Right cardiac atrium (tissue), 5 donors: ENCODE measurements at places on chromosomes 13 and 19. TPM values are rescaled to one million over a fixed set of nuclear protein-coding genes. Genes with fewer than 3 reads are reported as not detected.

DNA sequence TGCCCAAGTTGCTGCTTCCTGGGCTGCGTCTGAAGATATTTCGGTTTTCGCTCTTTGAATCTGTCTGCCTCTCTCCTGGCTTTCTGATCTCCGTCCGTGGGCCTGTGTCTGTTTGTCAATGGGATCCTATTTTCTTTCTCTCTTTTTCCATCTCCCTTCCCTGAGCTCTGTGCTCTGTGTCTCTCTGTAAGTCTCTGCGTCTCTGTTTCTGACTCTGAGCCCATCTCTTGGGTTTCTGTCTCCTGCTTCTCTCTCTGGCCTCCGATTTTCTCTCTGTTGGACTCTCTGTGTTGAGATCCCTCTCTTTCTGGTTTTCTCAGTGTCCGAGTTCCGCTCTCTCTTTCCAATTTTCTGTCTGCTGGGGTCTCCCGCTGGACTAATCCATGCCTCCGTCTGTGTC lies 1.7 kb downstream of the PRKCG start:
- DNase-seq = no peak

GRCh38 chr13:99982731-99983498 lies 1.3 kb downstream of the ZIC2 start:
- no peak for DNase-seq

- no peak for DNase-seq
These were observed 726 bp upstream of the UFM1 start for GRCh38 chr13:38348861-38349389.

- DNase-seq = no peak
These were observed 38.9 kb downstream of the RASL11A start for GRCh38 chr13:27309401-27309958.

DNA sequence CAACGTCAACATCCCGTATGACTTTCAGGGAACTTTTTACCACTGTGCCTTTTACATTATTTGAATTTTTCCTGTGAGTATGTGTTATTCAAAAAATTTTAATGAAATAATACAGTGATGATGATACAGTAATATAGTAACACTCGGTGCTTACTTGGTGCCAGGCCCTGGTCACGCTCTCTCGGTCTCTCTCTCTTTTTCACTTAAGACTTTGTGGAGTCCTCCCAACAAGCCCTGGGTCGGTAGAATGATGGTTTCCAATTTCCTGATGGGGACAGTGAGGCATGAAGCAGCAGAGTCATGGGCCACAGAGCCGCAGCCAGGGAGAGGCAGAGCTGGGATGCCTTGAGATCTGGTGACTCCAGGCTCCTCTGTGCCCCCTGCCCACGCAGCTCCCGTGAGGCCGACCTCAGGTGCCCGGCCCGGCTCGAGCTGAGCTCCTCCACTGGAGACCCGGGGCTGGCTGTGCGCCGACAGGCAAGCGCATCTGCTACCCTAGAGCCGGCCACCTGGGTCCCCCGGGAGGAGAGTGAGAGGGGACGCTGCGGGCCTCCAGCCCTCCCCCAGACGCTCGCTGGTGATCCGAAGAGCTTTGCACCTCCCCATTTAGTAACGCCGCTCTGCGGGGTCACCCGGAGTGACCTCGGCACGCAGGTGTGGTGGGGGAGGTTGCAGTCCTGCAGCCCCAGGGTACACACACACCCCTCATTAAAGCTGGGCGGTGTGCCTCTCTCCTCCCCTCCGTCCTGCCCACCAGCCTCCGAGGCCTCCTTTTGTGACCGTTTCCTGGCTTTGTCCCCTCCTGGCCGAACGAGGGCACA lies 4.4 kb upstream of the SBK3 start:
- DNase-seq = no peak

DNA sequence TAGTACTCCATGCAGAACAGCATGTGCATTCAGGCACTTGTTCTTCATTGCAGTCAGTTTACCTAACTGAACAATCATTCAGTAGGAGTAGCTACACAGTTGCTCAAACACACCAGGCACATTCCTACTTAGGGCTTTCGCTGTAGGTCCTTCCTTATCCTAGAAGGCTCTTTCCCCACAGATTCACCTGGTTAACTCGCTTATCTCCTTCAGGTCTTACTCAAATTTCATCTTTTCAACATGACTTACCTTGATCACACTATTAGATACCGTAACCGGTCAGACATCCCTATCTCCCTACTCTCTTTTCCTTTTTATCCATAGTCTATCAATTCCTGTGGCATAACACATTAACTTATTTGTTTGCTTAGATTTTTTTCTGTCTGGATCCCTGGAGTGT lies 14.6 kb downstream of the EDNRB start:
- no peak for DNase-seq

The SCGB2B2 gene
- 0.59 TPM for total RNA-seq

The LNX2 gene
- 10.4 TPM for total RNA-seq

The IL17D gene
- 2.5 TPM for total RNA-seq
